Hematopoietic multipotent progenitor cell treated with erythropoietin and hydrocortisone succinate and interleukin-3 and kit ligand, for 17 days (in vitro differentiated cells): ENCODE measurements at places on chromosomes 1 and 21.

GRCh38 chr1:206912445-206913095 is 9.2 kb downstream of the FCMR start:
- peak; percentile 78 for DNase-seq

DNA sequence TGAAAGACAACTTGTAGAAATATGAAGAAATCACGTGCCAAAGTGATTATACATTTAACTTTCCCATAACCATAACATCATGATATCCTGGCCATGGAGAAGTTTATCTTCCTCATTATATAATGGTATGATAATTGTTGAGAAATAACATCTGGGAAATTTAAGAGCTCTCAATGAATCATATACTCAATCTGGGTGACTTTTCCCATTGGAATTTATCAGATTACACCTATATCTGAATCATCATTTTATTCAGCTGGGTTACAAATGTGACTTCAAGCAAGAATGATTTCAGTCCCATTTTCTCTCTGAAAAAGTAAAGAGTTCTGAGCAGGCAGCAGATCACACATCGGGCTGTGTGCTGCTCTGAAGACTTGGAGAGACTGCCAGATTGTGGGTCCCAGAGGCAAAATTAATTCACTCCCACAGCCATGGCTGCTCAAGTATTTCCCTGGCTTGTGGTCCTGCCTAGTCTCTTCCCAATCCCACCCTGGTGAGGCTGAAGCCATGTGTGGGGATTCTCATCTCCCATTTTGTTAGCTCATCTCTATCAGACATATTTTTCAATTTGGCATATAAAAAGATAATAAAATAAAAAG is 278.0 kb downstream of the MRPL39 start:
- DNase-seq: no peak

GRCh38 chr1:163535807-163536206 is 214.1 kb downstream of the NUF2 start:
- no peak for DNase-seq

GRCh38 chr1:70487910-70488665 is 77.0 kb downstream of the CTH start:
- peak; percentile 53 for DNase-seq
